Activated CD8-positive, alpha-beta memory T cell treated with anti-CD3 and anti-CD28 coated beads for 4 hours (primary cell): ENCODE measurements at places on chromosomes 2 and 18.

- DNase-seq = no peak
Measured at GRCh38 chr2:192087398-192087958, 107.3 kb downstream of the TMEFF2 start.

GRCh38 chr2:174664084-174664759 lies 66.6 kb upstream of the WIPF1 start:
- DNase-seq = no peak

GRCh38 chr2:18987592-18988073 lies 370.8 kb downstream of the OSR1 start:
- DNase-seq = no peak

DNA sequence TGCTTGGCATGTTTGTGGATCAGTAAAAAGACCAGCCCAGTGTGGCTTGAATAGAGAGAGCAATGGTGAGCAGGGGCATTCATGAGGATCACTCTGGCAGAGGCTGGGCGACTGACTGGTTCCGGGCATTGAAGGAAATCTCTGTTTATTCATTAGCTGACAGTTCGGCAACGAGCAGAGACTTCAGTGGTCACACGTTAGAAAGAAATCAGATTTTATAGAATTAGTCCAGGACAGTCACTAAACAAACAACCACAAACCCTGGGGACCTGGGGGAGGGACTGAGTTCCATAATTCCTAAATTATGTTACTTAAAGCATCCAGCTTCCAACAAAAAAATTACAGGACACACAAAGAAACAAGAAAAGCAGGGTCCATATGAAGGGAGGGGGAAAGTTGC lies 72.5 kb downstream of the NOL10 start:
- DNase-seq = no peak

DNA sequence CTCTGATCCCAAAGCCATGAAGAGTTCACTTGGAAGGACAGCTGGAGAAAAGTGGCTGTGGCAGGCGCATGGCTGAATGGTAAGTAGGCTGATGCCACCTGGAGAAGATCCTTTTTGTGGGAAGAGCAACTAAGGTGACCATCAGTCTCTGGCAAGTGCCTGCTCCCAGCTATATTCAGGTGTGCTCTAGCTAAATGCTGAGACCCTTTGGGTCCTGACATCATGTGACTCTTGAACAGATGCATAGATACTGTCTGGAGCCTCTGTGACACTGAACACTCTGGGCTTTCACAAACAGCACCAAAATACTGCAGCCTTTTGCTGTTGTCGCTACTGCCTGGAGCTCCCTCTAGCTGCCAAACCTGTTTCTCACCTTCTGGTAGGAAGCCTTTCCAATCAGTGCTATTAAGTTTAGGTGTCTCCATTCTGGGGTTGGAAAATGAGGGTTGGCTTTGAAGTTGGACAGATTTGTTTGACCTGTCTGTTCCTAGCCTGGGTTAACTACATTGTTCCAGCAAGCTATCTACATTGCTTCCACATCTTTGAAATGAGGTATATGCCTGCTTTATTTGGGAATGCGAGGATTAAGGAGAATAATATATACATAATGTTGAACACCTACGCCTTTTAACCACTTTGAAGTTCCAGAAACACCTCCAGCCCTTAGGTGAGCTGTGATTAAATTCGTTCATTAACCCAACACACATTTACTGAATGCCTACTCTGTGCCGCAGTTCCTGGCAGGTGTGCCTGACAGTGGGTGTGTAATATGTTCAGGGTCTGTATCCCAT lies 3.1 kb downstream of the EGR4 start:
- DNase-seq = no peak

DNA sequence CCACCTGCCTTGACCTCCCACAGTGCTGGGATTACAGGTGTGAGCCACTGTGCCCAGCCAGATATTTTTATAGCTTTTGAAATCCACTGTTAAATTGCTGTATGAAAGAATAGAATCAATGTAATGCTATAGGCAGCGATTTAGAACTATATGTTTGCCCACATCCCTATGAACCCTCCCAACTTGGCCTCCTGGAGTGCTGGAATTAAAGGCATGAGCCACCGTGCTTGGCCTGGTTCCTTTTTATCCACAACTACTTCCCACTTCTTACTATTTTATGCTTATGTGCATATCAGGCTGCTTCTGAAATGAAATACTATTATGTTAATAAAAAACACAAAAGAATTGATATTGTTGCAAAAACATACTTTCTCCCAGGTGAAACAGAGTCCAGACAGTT lies 11.6 kb upstream of the PTPN2 start:
- no peak for DNase-seq

DNA sequence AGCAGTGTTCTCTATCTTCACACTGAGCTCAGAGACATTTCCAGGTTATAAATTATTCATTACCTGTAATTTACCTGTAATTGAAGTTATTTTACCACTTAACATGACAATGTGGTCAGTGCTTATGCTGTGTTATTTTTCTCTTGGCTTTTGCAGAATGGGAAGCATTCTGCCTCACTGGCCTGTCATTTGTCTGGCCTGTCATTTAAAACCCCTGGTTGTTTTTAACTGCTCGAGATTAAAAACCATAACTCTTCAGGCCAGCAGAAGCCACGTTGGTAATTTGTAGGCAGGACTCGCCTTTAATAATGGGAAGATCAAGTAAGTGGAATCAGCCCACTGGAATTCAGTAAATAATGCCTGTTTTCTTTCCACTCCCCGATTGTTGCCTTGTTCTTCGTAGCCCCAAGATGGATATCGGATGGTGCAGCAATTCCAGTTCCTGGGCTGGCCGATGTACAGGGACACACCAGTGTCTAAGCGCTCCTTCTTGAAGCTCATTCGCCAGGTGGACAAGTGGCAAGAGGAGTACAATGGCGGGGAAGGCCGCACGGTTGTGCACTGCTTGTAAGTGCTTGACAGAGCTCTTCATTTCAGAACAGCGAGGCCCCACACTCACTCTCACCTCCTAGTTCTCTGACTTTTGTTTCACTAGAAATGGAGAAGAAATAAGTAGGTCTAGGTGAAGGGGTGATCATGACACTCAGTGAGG lies 222.4 kb upstream of the RAB12 start:
- DNase-seq = no peak

DNA sequence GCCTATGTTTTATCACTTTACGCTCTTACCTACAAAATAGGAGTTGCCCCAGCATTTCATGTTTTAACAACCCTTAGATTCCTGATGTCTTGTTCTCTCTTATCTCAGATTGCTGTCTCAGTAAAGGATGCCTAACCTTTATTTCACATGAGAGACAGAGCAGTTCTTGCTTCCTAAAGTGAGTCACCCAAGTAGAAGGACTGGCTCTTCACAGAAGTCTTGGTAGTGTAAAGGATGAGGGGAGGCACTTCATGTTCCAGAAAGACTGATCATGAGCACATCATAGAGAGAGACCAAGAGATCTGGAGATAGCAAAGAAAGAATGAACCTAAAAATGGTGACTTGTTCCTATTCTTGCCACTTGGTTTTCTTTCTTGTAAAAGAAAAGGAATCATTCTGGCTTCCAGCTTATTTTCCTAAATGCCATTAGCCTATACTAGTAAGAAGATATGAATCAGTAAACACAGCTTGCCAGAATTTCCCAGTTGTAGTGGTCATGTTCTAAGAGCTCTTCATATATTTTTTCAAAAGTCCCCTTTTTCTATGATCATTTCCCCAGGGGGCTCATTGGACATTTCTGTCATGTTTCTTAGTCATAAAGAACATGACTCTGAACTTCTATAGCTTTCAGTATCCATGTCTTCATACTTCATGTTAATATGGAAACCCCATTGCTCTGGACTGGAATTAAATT lies 54.9 kb downstream of the MAPRE2 start:
- no peak for DNase-seq

- no peak for DNase-seq
Measured at GRCh38 chr2:121095257-121096080, 189.5 kb downstream of the TFCP2L1 start.

DNA sequence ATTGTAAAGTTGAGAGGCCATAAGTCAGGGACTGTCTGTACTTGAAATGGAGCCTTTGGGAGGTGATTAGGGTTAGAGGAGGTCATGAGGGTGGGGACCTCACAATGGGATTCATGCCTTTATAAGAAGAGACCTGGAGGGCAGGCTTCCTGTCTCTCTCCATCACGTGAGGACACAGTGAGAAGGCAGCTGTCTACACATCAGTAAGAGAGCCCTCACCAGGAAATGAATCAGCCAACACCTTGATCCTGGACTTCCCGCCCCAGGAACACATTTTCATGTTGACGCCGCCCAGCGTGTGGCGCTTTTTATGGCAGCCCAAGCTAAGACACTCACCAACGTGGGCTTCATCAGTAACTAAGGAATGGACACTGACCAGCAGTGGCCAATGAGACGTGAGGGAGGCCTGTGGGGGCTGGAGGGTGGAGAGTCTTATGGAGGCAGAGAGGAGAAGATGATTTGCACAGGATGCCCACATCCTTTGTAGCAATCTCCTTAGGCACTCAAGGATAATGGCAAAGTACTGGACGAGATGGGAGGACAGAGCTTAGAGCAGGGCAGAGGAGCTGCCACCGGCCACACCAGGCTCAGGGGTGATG lies 162.7 kb downstream of the EIPR1 start:
- DNase-seq = no peak

DNA sequence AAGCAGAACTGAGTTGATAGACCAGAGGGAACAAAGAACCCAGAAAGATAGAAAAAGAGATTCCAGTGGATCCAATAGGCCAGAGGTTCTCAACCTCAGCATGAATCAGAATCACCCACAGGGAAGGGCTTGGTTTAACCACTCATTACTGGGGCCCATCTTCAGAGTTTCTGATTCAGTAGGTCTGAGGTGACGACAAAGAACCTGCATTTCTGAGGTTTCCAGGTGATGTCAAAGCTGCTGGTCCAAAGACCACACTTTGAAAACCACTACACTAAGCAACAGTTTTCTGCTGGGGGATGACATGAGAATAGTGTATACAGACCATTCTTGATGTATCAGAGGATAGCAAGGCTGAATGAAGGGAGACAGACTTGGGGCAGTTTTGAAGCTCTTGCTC lies 296.9 kb upstream of the STON1 start:
- DNase-seq = no peak

- no peak for DNase-seq
Measured at GRCh38 chr2:232889876-232890401, 19.9 kb downstream of the SNORC start.

- DNase-seq = no peak
Measured at GRCh38 chr18:57648414-57648813, 26.8 kb upstream of the NARS1 start.

DNA sequence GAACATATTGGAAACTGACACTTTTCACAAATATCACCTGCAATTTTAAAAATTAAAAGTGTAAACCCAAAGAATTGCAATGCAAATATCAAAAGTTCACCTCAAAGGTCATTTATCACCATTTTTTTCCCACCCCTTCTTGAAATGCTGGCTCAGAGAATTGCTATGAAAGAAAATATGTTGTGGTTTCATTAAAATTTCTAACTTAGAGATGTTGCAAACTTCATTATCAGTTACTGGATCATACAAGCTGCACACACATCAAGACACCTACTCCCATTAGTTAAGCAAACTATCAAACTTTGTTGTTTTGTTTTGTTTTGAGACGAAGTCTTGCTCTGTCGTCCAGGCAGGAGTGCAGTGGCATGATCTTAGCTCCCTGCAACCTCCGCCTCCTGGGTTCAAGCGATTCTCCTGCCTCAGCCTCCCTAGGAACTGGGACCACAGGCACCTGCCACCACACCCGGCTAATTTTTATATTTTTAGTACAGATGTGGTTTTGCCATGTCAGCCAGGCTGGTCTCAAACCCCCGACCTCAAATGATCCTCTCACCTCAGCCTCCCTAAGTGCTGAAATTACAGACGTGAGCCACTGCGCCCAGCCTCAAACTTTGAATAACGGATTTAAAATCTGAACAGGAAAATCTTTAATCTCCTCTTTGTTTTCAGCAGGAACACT lies 37.0 kb downstream of the STK39 start:
- DNase-seq = no peak

DNA sequence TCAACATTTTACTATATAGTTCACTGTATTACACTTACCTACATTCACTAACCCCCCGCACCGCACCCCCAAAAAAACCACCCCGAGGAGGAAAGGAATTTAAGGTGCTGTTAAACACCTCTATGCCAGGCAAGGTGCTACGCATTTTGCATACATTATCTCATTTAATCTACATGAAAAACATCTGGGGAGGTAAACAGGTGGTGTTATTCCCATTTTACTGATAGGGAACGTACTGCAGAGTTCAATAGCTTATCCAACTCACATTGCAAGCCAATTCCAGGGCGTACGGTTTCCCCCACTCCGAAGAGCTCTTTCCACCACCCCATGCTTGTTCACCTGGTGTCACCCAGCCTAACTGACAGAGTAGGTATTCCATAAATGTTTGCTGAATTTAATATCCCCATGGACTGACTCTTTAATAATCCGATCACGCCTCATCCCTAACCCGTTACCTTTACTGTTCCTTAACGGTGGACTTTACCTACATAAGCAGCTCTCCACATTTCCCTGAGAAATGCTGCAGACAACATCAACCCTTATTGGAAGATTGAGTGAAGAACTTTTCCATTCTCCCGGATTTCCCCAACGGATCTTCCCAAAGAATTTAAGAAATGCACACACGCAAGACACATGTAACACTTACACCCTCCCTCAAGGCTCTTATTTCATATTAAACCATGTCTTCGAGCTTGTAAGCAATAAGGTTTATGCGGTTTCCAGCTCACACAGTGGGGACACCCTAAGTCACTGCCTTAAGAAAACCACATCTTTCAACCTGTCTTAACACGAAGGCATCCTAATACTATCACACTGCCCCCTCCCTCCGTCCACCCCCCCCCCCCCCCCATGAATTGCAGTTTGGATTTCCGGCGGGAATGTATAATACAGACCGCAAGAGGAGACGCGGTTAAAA lies 1.2 kb downstream of the RAPH1 start:
- no peak for DNase-seq

DNA sequence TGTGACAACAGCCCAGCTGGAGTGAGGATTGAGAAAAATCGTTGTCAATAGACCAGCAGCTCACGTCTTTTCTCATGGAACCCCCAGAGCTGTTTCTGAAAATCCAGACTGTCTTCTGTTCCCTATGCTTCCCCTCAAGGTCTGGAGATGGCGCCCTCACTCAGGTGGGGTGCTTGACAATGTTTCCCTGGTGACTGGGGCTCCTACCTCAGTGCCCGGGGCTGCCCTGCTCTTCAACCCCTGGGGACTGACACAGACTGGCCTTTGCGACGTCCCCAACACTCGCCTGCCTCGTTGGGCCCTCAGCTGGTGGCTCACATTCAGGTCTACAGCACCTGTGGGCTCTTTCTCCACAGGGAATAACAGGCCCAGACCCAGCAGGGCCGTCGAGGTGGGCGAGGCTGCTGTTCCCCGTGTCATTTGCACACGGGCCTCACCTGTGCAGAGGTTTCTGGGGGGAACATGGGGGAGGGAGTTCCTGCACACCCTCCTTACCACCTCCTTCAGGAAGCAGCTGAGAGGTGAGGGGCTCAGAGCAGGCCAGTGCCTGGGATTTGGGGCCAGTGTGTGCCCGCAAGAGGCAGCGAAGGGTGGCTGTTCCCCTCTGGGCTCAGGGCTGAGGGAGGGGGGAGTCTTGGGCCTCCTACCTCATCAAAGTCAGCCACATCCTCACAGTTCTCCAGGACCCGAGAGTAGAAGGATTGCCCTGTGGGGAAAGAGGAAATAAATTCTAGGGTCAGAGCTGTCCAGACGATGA lies 59.3 kb upstream of the OTOF start:
- DNase-seq = no peak

- no peak for DNase-seq
Measured at GRCh38 chr2:97935719-97936161, 60.0 kb downstream of the TMEM131 start.

- no peak for DNase-seq
Measured at GRCh38 chr2:199606193-199606780, 148.5 kb upstream of the SATB2 start.
